ENCODE measurements at places on chromosomes 5 and 9. TPM values are rescaled to one million over a fixed set of nuclear protein-coding genes. Genes with fewer than 3 reads are reported as not detected.
A peak's percentile ranks its signal among the peaks of the same experiment; 100 is the strongest.

DNA sequence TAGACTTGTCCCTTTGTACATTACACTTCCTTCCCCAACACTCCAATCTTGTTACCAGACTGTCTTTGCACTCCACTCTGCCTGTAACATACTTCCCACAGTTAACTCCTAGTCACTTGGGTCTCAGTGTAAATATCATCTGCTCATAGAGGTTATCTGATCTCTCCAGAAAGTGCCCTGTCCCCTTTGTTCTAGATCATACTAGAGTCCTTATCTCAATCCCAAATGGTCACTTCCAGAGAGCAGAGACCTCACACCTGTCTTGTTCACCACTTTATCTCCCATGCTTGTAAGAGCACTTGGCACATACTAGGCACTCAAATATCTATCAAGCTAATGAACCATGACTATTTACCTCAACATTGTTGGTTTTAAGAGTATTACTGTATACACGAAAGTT is 30.4 kb downstream of the SETX start:
- H3K36me3 ChIP-seq: peaks cover 70% of the 10 kb centered on the region
- H3K4me1 ChIP-seq: no peaks in the 10 kb centered on the region
- no peak overlapping the region for H3K27ac ChIP-seq

- peak; percentile 33 for DNase-seq
- H3K27me3 ChIP-seq: no peaks in the 10 kb centered on the region
- no peaks in the 10 kb centered on the region for H3K36me3 ChIP-seq
- H3K4me1 ChIP-seq: no peaks in the 10 kb centered on the region
Observed at GRCh38 chr9:119289740-119290433, 79.3 kb downstream of the BRINP1 start.

Gene AGXT2
- not detected for polyA plus RNA-seq

Gene PCDHB15
- not detected for polyA plus RNA-seq

Gene PLAC8L1
- not detected for polyA plus RNA-seq

DNA sequence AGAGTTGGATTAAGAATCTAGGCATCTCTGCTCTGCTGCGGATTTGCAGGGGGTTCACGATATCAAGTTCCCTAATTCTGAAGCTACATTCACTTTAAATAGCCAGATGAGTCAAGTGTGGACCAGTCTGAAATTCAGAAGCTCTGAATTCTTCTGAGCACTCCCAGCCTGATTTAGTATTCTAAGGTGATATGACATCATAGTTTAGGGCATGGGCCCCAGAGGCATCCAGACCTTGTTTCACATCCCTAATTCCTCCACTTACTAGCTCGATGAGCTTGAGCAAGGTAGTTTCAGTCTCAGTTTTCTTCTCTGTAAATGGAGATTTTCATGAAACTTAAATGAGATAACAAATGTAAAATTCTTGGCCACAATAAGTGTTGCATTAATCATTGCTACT is 65.2 kb downstream of the TMEM167A start:
- no peak overlapping the region for H3K27ac ChIP-seq
- DNase-seq: peak; percentile 71
- no peaks in the 10 kb centered on the region for H3K36me3 ChIP-seq

DNA sequence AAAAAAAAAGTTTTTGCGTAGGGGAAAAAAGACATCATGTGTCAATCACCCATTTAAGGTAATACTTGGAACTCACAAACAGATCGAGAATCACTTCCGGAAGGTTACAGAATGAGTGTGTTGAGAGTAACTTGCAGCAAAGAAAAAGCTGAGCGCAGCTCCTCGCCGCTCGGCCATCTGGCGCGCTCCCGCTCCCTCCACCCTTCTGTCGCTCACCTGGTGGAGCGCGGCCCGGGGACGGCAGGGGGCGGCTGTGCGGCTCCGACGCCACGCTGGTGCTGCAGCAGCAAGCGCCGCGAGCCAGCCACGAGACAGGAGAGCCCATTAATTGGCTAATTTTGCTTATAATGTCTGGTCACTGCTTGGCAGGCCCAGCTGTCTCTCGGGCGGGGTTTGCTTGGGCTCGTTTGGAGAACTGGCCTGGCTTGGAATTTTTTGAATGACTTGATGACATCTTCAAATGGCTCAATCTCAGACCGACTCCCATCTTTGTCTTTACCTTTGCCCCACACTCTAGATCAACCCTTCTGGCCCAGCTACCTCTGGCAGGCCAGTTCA is 601.8 kb downstream of the CCDC171 start:
- peaks cover 10% of the 10 kb centered on the region for H3K27me3 ChIP-seq
- no peak overlapping the region for H3K27ac ChIP-seq
- H3K4me3 ChIP-seq: no peak overlapping the region
- DNase-seq: no peak

- no peak for DNase-seq
- H3K4me3 ChIP-seq: no peak overlapping the region
- peaks cover 5% of the 10 kb centered on the region for H3K4me1 ChIP-seq
Observed at GRCh38 chr5:143182901-143183820, 220.3 kb downstream of the NR3C1 start.

DNA sequence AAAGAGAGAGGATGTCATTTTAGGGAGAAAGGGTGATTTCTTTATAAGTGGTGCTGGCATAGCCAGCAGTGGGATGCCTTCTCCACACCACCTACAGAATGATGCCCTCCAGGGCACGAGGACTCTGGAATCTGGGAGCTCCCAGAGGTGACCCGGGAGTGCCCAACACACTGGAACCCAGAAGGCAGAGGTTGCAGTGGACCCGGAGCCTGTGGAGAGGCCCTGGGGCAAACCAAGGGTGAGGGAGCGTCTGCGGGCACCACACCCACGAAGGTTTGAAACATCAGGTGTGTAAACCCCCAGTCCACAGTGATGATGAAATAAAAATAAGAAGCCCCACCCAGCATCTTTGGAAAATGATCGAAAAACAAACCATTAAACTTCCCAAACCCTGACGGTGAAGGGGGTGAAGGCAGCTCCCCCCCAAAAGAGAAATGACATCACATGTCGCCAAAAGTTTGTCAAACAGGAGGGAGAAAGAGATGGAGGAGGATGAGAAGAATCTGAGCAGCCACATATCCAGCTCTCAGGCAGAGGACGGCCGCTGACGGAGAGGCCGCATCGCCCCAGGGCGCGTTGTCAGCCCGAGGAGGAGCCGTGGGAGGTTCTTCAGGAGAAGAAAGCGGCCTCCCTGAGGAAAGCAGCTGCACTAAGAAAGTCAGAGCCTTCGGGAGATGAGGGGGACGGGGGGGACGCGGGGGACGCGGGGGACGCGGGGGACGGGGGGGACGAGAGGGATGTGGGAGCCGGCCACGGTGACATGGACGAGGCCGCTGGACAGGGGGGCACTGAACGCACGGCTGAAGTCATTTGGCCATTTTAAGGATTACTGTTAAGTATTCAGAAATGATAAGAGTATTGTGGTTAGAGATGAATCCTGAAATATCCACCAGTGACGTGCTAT is 43.1 kb upstream of the NSMF start:
- no peaks in the 10 kb centered on the region for H3K27me3 ChIP-seq
- no peak for DNase-seq
- no peaks in the 10 kb centered on the region for H3K36me3 ChIP-seq
- H3K4me3 ChIP-seq: no peak overlapping the region
- H3K4me1 ChIP-seq: no peaks in the 10 kb centered on the region
- no peak overlapping the region for H3K27ac ChIP-seq

Gene KCNIP1
- not detected for polyA plus RNA-seq

- H3K36me3 ChIP-seq: no peaks in the 10 kb centered on the region
- DNase-seq: no peak
- no peaks in the 10 kb centered on the region for H3K4me1 ChIP-seq
- H3K27ac ChIP-seq: no peak overlapping the region
Observed at GRCh38 chr9:87088192-87088591, 140.9 kb upstream of the GAS1 start.

DNA sequence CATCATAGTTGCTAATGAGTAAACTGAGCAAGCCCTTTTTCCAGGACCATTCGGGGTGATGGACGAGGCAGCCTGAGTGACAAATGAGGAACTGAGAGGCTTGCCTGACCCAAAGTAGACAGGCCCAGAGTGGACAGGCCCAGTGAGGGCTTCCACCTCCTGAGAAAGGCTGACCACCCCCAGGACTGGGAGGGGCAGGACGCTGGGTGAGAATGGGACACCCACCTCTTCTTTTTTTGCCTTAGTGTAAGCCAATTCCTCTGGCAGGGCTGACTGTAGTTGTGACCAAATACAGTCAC is 68.3 kb downstream of the MACROH2A1 start:
- peaks cover 52% of the 10 kb centered on the region for H3K36me3 ChIP-seq
- H3K4me1 ChIP-seq: no peaks in the 10 kb centered on the region
- no peak overlapping the region for H3K27ac ChIP-seq
- H3K27me3 ChIP-seq: no peaks in the 10 kb centered on the region
- DNase-seq: no peak

Gene OLFML2A
- 0.25 TPM for polyA plus RNA-seq

DNA sequence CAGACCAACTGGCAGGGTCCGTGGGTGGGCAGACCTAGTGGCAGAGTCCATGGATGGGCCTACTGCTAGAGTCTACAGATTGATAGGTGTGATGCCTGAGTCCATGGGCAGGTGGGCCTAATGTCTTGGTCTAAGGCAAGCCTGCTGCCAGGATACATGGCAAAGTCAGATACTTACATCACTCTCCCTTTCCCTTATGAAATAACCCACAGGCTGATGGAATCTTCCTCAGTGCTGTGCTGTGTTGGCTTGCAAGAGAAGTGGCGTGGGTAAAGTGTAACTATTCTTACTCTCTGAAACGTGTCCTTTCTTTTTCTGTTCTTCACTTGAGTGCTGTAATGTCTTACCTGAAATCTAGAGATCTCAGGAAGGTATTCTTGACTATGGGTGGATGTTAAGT is 67.3 kb upstream of the ADRB2 start:
- no peak overlapping the region for H3K4me3 ChIP-seq
- peak; percentile 32 for DNase-seq
- no peaks in the 10 kb centered on the region for H3K27me3 ChIP-seq
- H3K27ac ChIP-seq: peak overlapping the region; percentile 20

GRCh38 chr5:128202320-128202719 is 118.8 kb downstream of the SLC12A2 start:
- no peaks in the 10 kb centered on the region for H3K27me3 ChIP-seq
- H3K36me3 ChIP-seq: no peaks in the 10 kb centered on the region
- H3K4me3 ChIP-seq: no peak overlapping the region
- DNase-seq: no peak
- peaks cover 8% of the 10 kb centered on the region for H3K4me1 ChIP-seq

Gene FOXD4L4
- not detected for polyA plus RNA-seq

Gene SOX30
- polyA plus RNA-seq: 0.12 TPM

Gene CSNK1G3
- polyA plus RNA-seq: 22.3 TPM

Gene LCP2
- polyA plus RNA-seq: 89.5 TPM

- H3K4me1 ChIP-seq: no peaks in the 10 kb centered on the region
- no peak overlapping the region for H3K4me3 ChIP-seq
- no peak for DNase-seq
- no peak overlapping the region for H3K27ac ChIP-seq
- H3K36me3 ChIP-seq: no peaks in the 10 kb centered on the region
- H3K27me3 ChIP-seq: no peaks in the 10 kb centered on the region
Observed at GRCh38 chr5:181008136-181008535, 19.5 kb downstream of the BTNL3 start.

Gene SLC1A3
- polyA plus RNA-seq: 3.3 TPM

Gene OR1J4
- not detected for polyA plus RNA-seq

Gene SLC6A19
- polyA plus RNA-seq: not detected

GRCh38 chr9:80369641-80370040 is 797.9 kb downstream of the TLE4 start:
- DNase-seq: no peak
- no peaks in the 10 kb centered on the region for H3K36me3 ChIP-seq
- no peak overlapping the region for H3K4me3 ChIP-seq
- H3K27me3 ChIP-seq: no peaks in the 10 kb centered on the region
- H3K27ac ChIP-seq: no peak overlapping the region

GRCh38 chr5:170365011-170365410 is 24.2 kb downstream of the KCNMB1 start:
- H3K4me3 ChIP-seq: no peak overlapping the region
- no peaks in the 10 kb centered on the region for H3K36me3 ChIP-seq
- peak overlapping the region; percentile 96 for H3K27ac ChIP-seq
- no peaks in the 10 kb centered on the region for H3K27me3 ChIP-seq
- peaks cover 77% of the 10 kb centered on the region for H3K4me1 ChIP-seq
- DNase-seq: peak; percentile 22

DNA sequence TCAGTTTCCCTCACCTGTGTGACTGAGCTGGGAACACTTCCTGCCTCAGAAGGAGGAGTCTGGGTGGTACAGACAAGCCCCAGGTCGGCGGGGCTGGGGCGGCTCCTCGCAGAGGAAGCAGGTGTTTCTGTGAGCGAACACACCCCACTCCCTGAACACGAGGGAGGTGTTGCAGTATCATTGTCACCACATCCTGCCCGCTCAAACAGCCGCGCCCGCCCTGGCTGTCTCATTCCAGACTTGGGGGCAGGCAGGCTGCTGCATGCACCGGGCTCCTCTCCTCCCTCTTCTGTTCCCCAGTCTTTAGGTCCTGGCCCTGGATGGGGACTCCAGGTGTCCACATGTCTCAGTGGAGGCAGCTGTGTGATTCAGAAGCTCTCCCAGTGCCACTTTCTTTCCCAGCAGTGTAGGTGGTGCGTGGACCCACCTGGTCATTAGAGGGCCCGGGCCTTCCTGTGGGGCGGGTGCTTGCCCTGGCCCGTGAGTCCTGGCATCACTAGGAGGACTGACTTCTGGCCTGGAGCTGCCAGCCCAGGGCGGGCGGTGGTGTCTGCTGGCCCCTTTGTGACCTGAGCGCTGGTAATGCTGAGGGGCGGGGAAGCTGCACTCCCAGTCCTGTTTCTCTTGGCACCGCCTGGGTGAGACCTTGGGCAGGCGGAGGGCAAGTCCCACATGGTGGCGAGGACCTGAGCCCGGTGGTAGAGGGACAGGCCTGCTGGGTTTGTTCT is 18.3 kb upstream of the PHYHD1 start:
- DNase-seq: no peak
- no peaks in the 10 kb centered on the region for H3K27me3 ChIP-seq
- H3K36me3 ChIP-seq: peaks cover 3% of the 10 kb centered on the region
- peaks cover 28% of the 10 kb centered on the region for H3K4me1 ChIP-seq
- H3K27ac ChIP-seq: no peak overlapping the region

DNA sequence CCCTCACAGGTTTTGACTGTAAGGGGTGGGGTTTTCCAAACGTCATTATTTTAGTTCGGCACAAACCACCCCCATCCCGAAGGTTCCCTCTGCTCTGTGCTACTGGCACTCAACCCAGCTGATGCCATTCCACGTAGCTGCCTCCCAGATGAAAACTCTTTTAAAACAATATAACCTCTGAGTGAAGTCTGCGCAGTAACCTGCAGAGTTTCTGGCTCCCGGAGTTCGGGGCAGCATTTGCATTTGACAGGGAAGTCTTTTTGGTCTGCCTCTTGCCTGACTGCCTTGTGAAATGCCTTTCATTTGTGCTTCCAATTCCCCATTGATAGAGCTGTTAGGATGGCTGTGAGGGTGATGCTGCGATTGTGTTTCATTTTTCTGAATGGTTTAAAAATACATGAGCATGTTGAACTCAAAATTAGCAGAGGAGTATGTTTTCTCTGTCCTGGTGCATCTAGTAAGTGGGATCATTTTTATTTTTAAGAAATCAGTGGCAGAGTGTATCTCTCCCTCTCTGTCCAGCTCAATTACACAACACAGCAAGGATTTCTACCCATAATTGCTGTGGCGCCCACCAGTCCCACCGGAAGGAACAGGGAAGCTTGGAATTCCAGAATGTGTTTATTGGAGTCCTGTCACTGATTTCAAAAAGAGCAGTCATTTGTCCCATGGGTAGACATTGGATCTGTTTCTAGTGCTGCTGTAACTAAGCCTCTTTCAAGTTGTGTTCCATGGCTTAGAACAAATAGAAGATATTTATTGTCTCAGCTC is 24.8 kb downstream of the ADCY2 start:
- no peak for DNase-seq
- no peak overlapping the region for H3K4me3 ChIP-seq
- H3K27ac ChIP-seq: no peak overlapping the region
- no peaks in the 10 kb centered on the region for H3K36me3 ChIP-seq

- no peaks in the 10 kb centered on the region for H3K4me1 ChIP-seq
- no peak overlapping the region for H3K4me3 ChIP-seq
- H3K27me3 ChIP-seq: peaks cover 5% of the 10 kb centered on the region
- H3K36me3 ChIP-seq: no peaks in the 10 kb centered on the region
- DNase-seq: no peak
- H3K27ac ChIP-seq: no peak overlapping the region
Observed at GRCh38 chr5:15023266-15023665, 151.7 kb upstream of the ANKH start.
